HepG2 (cell line): ENCODE measurements at places on chromosomes 6 and 20.
A peak's percentile ranks its signal among the peaks of the same experiment; 100 is the strongest.

GRCh38 chr20:47741669-47742608, 43.3 kb downstream of the SULF2 start:
- peak; percentile 40 for DNase-seq

DNA sequence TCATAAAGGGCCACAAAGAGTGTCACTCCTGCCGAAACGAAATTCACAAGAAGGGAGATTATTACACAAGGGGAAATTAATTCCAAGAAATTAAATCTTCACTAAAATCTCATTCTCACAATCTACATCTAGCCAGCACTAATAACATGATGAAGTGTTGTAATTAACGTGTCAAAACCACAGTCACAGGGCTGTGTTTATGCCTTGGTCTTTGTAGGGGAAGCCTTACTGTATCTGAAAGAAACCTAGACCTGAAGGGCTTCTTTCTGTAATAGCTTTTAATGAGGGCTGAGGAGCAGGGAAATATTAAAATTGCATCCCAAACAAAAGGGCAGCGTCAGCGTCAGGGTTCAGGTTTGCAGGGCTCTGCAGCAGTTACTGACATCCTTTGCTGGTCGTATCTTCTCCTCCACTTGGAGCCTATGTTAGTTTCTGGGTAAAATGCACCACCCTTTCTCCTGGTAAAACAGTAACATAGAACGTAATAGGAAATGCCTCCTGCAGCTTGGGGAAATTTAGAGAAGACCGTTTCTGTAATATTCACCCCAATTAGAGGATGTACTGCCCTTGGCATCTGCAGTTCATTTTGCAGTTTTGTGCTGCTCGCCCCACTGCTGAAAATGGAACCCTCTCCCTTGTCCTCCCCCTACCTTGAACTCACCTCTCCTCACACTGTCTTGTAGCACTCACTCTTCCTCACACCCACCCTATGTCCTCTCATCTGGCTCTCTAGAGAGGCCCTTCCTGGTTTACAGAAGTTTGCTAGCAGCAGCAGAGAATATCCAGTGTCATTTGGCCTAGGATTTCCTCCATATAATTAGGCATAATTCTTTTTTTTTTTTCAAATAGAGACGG, 109.0 kb upstream of the TRAF3IP2 start:
- DNase-seq: no peak

DNA sequence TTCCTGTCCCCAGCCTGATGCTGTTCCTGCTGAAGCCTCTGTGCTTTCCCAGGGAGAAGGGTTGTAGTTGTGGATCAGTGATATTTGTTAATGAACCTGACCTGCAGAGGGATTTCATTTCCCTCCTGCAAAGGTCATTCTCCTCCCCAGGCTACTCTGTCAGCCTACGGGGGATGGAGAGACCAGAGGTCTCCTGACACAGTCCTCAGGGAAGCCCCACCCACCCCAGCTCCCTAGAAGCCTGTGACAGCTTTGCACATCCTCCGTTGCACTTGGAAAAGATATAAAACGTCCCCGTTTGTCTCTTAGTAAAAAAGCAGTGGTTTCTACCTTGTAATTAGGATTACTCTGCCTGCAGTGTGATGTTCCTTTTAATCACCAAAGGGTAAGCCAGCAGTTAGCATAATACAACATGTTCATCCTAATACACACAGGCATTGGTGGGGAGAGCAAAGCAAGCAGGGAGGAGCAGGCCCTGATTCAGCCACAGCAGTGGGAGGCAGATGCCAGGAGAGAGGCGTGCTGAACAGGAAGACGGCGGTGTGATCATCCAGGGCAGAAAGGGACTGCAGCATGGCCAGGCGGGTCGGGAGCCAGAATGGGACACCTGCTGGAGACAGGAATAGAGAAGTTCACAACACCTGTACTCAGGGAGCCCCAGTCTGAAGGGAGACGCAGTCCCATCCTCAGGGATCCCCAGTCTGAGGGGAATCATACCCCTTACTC, 293.5 kb downstream of the LRFN2 start:
- no peak for DNase-seq

DNA sequence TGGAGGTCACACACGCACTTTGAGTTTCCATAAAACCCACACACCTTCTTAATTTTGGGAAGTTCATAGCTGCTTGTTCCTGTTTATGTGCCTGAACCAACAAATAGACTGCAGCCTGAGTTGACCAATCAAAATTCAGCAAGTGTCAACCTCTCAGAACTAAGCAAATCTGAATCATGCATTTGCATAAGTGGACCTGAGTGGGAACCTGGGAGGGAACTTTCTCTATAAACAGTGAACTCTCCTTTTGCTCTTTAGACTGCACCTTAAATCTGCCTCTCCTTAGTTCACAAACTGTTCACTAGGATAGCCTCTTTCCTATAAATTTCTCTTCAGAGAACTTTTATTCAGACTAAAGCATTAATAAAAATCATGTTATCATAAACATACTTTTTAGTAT, 37.9 kb downstream of the SLC17A1 start:
- no peak for DNase-seq

GRCh38 chr6:17165383-17165782, 63.5 kb downstream of the STMND1 start:
- no peak for DNase-seq
